ENCODE measurements at places on chromosomes 1 and 21.

GRCh38 chr1:94463765-94464330, 45.7 kb downstream of the ABCD3 start:
- DNase-seq: peak; percentile 18

GRCh38 chr21:34530261-34530660, 18.3 kb upstream of the KCNE1 start:
- DNase-seq: no peak

- DNase-seq: peak; percentile 68
Measured at GRCh38 chr1:175169286-175170018, 23.1 kb downstream of the KIAA0040 start.

DNA sequence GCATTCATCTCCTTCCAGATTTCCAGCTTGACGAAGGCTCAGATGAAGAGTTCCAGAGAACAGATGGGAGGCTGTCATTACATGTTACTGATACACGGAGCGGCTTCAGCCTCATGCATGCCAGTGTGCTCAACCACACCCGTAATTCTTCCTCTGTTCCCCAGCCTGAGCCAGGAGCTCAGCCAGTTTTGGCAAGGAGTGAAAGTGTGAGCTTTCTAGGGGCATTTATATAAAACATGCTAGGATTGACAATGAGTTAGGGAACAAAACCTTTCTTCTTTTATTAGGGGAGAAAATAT, 290.4 kb upstream of the PLXNA2 start:
- DNase-seq: no peak

- DNase-seq: no peak
Measured at GRCh38 chr1:232608427-232608826, 21.5 kb downstream of the SIPA1L2 start.

- DNase-seq: no peak
Measured at GRCh38 chr1:4083231-4084047, 183.4 kb upstream of the C1orf174 start.

GRCh38 chr1:226034482-226034881, 28.0 kb upstream of the H3-3A start:
- DNase-seq: no peak

DNA sequence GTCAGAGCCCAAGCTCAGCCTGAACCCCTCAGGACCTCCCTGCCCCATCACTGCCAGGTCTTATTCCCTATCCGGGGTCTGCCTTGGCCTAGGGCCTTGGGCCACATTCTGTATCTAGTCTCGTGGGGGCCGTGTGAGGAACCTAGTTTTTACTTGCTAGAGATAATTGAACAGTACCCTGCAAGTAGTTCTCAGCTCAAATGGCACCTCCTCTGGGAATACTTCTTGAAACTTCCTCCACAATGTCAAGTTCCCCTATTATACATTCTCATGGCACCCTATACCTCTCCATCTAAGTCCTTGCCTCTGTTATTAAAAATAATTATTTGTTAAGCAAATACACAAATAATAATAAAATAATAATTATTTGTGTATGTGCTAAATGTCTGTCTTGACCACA, 32.9 kb upstream of the CSF1 start:
- DNase-seq: no peak

DNA sequence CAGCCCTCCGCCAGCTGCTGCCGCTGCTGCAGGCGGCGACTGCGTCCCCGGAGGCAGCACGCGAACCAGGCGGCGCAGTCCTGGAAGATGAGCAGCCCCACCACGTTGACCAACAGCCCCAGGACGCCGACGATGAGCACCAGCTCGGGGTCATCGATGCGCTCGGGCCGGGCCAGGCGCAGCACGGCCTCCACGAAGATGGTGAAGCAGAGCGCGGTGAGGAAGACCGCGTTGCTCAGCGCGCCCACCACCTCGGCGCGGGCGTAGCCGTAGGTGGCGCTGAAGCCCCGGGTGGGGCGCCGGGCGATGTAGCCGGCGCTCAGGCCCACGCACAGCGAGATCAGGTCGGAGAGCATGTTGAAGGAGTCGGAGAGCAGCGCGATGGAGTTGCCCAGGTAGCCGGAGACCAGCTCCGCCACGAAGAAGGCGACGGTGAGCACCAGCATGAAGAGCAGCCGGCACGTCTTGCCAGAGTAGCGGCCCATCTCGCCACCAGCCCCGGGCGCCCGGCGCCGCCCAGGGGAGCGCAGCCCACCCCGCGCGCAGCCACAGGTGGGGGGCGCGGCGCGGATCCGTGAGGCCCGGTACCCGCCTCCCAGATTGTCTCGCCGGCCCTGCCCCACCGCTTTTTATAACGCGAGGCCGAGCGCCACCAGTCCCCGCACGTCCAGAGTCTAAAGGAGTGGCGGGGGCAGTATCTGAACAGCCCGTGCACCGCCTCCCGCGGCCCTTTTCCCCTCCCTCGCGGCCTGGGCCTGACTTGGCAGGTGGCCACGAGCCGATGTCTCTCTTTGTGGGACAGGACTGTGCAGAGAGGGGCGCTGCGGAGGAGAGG, at the start of gene SLC30A10:
Gene SLC30A10, minus strand, starts transcription at position 602 of the 835 bp plus-strand sequence. Its CDS starts 117 bp downstream, at position 485.
- no peak for DNase-seq

DNA sequence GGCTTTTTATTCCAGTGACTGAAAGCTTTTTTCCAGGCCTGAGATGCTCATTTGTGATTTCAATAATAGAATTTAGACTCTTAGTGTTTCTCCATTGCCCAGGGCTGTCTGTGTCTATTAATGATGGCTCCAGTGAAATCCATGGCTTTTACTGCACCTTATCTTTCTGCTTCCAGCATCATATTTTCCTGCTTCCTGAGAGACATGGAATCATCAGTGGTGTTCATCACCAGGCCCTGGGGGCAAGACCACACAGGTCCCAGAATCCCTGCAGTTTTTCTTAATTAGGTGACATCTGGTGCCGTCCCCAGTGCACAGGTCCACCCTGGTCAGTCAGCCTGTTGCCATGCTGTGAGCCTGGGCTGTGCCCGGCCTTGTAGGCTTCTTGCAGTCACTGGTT, 15.5 kb downstream of the NT5C1A start:
- no peak for DNase-seq

DNA sequence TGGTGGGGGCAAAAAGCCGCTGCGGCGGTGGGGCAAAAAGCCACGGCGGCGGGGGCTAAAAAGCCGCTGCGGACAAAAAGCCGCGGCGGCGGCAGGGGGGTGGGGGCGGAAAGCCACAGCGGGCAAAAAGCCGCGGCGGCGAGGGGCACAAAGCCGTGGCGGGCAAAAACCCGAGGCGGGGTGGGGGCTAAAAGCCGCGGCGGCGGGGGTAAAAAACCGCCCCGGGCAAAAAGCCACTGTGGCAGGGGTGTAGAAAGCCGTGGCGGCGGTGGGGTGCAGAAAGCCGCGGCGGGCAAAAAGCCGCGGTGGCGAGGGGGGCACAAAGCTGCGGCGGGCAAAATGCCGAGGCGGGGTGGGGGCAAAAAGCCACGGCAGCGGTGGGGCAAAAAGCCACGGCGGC, 3901.8 kb downstream of the SRGAP2C start:
- no peak for DNase-seq

DNA sequence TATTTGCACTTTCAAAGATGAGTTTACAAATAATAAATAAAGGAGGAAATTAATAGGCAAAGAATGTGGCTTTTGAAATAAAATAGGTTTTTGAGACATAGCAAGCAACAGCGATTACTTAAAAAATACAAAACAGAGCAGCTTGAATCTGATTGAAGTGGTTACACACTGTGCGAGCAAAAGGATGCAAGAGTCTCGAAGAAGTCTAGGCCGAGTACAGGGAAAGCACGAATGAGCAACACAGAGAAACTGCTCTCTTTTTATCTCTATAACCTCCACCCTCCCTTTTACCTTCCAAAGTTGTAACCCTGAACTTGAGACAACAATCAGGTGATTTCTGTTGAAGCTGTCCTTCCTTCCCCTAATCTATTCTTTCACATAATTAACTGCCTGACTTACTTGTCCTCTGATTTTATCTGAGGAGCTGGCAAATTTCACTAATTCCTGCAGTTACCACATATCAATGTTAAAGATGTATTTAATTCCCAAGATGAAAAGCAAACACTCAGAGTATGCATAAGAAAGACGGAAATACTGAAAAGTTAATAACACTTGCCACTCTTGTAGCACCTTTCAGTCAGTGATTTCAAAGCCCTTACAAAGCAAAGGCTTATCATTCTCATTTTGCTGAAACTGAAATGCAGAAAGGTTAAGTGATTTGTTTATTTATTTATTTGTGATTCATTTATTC, 1030.1 kb downstream of the ADGRL2 start:
- no peak for DNase-seq

DNA sequence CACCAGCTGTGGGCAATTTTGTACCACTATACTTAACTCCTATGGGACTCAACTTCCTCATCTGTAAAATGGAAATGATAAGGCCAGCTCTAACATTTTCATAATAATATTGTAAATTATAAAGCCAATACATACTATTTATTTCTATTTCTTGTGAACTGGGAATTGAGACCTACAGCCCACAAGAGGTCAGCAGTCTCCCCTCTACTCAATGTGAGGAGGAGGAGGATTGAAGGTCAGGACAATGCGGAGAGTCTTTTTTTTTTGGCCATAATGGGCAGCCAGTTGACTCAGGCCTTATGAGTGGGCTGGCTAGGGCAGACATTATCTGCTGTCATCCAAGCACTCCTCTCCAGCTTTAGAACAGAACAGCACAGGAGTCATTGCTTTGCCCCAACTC, 90.5 kb downstream of the NUF2 start:
- no peak for DNase-seq

DNA sequence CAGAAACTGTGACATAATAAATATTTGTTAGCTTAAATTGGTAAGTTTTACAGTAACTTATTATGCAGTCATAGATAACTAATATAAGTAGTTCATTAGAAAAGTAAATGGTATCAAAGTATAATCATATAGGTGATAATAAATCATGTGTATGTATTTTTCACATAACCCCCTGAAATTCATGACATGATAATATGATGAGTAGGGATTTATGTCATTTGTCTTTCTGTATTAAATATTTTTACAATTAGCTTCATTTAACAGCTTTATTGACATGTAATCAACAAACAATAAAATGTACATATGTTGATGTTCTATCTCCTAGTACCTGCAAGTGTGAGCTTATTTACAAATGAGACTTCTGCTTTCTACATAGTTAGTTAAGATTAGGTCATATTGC, 9.8 kb upstream of the FCGR2A start:
- no peak for DNase-seq

DNA sequence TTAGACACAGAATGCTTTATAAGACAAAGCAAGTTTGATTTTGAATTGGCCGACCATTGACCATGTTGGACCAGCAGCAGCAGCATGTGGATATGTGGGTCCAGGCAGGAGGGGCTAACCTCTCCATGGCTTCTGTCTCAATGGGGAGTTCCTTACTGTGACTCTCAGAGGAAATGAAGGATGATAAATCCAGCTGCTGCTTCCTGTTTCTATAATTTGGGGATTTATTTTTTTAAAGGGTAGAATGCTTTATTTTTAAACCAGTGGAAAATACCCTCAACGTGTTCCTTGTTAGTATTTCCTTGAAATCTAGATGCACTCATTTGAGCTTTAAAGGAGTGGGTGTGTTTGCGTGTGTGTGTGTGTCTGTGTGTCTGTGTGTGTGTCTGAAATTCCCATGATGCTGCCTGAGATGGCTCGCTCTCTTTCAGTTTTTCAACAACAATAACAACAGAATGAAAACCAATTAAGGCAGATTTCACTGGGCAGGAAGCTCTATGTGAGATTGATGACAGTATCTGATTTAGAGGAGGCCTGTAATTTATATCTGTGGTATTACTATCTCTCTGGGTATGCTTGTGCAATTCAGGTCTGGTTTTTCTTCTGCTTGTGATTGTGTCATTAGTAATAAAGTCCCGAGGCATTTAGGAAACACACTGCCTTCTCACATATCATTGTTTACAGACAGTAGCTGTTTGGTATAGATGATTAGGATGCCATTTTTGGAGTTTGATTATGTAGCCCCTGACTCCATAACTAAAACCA, 86.1 kb upstream of the ZNF326 start:
- no peak for DNase-seq

DNA sequence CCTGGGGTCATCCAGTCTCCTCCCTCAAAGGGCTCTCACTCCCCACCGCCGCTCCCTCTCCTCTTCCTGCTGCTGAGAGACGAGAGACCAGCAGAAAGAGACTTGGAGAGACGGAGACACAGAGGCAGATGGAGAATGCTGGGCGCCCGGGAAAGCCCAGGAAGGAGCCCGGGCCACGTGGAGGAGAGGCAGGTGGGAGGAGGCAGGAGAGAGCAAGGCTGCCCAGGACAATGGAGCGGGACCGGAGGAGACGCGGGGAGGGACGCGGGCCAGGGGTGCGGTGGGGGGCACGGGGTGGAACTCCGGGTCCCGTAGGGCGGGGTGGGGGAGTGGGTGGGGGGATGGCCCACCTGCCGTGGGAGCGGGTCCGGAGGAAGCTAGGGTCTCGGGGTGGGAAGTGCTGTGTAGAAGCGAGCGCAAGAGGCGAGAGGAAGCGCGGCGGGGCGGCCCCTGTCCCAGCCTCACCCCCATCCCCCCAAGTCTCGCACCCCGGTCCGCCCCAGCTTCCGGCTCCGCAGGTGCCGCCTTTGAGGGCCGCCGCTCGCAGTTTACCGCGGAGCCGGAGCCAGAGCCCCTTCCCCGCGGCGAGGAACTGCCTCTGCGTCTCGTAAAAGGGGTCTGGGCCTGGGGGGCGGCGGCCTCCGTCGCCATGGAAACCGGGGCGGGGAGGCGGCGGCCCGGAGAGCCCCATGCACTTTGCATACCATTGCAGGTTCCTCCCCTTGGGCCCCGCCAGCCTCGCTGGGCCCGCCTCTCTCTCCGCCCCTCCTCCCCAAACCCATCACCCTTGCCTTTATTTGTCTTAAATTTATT, 11.7 kb upstream of the EPHA2 start:
- no peak for DNase-seq

GRCh38 chr1:93689521-93690223, 8.0 kb upstream of the BCAR3 start:
- no peak for DNase-seq

GRCh38 chr1:226406401-226406881, 1.5 kb downstream of the PARP1 start:
- DNase-seq: peak; percentile 35

- DNase-seq: no peak
Measured at GRCh38 chr1:202029171-202029665, 18.8 kb downstream of the ELF3 start.
